Astrocyte of the hippocampus (primary cell): ENCODE measurements at places on chromosomes 2 and 18.

DNA sequence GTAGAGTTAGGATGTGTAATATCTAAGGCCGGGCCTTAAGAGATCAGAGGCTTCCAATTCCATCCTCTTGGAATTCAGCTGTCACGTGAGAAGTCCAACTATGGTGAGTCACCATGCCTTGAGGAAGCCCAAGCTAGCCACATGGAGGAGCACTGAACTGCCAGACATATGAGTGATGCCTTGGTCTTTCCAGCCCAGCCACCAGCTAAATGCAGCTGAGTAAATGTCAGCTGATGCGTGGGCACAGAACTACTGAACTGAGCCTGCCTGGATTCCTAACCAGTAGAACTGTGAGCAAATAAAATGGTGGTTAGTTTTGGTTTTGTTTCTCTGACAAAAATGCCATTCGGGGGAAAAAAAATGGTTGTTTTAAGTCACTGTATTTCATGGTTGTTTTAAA, 153.7 kb upstream of the SERTAD2 start:
- DNase-seq = peak; percentile 96

DNA sequence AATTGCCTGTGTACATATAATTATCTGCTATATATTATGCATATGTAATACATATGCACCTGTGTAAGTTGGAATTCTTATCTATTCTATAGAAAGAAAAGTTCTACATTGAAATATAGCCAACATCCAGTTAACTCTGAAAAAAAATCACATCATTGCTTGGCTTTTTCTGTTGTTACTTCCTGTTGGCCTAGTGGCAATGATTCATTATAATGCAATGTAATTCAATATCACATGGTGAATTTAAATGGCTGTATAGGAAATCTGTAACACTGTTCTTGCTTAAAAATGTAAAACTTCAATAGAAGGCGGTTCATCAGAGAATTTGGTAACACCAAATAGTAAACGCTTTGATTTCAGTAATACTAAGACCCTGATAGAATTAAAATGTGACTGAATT, 44.5 kb upstream of the MAP4K3 start:
- DNase-seq = peak; percentile 49

- peak; percentile 61 for DNase-seq
These were observed 24.7 kb upstream of the TOGARAM2 start for GRCh38 chr2:28956415-28956826.

DNA sequence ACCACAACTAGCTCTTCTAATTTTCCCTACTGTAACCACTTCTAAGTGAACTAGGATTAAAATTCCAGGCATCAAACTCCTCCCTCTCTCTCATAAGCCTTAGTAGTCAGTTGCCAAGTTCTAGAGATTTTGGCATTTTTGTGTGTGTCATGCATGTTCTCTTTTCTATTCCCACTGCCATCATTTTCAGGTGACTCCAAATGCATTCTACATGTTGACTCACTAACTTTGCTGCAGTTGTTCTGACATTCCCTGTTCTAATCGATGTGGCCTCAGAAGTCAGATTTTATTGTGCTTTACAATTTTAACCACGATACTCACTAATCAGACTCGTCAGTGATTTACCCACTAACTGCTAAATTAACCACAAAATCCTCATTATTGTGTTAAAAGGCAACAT, 13.3 kb downstream of the DSC1 start:
- peak; percentile 81 for DNase-seq

DNA sequence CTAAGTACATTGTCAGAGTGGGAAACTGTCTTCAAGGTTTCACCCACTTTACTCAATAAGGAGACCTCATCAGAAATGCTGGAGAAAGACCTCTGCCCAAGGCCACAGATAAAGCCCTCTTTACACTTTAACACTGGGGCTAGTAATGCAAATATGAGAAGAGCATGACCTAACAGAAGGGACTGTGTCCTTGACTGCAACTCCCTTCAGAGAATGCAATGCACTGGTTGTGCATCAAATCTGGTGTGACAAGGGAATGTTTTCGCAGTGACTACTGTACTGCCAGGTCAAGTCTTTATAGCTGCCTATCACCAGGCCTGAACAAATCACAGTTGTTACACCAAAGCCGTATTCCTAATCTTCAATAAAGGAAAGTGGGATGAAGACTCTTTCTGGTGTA, 28.6 kb downstream of the CDH19 start:
- no peak for DNase-seq

DNA sequence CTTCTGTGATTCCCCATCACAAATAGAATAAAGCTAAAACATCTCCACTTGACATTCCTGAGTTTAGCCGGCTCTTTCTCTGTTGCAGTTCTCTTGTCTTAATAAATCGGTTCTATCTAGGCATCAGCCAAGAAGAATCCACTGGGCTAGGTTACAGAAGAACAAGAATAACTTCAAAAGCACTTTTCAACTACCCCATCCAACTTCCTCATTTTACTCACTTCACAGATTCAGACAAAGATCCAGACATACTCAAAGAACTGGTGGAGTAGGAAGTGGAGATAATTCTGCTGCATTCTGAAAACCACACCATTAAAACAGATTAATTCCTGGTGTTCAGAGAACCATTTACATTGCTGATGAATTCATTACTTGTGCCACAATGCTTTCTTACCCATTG, 9.6 kb upstream of the ALPK2 start:
- peak; percentile 71 for DNase-seq

DNA sequence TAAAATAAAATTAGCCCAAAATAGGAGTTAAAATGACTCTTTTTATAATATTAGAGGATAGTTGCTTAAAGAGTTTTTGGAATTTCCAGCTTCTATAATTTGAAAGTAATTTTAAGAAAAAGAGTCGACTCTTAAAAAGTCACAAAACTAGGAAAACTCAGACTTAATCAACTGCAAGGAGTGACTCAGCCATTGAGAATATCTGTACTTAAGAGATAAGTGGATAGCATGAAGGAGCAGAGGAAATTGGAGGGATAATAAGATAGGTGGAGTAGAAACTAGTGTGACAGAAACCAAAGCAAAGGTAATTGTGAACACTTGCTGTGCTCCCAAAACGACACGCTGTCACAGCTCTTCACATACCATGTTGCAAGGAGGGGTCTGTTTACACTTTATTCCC, 8.4 kb downstream of the RSAD2 start:
- no peak for DNase-seq

- DNase-seq = no peak
These were observed 181.0 kb downstream of the CDH2 start for GRCh38 chr18:27995770-27996502.

- DNase-seq = no peak
These were observed 234.3 kb downstream of the AGAP1 start for GRCh38 chr2:235727891-235728799.

GRCh38 chr2:151634736-151635467, 99.4 kb downstream of the NEB start:
- no peak for DNase-seq

DNA sequence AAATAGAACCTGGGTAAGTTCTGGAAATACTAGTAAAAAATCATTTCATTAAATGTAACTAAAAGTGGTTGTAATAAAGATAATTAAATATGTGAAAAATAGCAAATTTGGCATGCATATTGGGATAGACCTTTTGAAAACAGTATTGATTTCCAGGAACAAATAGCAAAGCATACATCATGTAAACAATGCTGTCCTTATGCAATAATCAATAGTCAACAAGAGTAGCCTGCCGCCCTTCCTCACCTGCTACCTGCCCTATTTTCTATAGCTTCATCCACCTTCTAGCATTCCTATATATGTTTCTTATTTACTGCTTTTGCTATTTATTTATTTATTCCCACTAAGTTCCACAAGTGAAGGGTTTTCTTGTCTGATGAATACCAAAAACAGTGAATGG, 35.1 kb upstream of the KYNU start:
- DNase-seq = no peak

GRCh38 chr2:61233581-61233980, 71.6 kb downstream of the C2orf74 start:
- no peak for DNase-seq

GRCh38 chr2:158138255-158138654, 36.6 kb downstream of the UPP2 start:
- DNase-seq = no peak

- DNase-seq = no peak
These were observed 160.5 kb upstream of the RND3 start for GRCh38 chr2:150647943-150648342.

DNA sequence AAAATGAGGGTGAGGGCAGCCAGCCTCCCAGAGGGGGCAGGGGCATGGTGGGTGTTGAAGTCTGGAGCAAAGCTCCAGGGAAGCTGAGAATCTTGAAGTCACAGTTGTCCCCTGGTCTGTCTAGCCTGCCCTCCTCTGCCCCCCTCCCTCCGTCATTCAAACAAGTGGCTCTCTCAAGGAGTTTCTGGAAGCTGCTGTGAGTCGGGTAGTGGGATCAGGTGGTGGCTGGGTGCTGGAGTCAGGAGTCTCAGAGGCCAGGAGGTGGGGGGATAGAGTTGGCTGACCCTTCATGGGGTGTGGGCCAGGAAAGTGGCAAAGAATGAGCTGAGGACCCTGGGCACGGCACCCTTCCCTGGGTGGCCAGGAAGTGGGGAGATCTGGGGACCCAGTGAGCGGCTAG, 495 bp upstream of the ASIC4 start:
- DNase-seq = no peak

- DNase-seq = no peak
These were observed 26.0 kb upstream of the BCL2L11 start for GRCh38 chr2:111094691-111095090.

DNA sequence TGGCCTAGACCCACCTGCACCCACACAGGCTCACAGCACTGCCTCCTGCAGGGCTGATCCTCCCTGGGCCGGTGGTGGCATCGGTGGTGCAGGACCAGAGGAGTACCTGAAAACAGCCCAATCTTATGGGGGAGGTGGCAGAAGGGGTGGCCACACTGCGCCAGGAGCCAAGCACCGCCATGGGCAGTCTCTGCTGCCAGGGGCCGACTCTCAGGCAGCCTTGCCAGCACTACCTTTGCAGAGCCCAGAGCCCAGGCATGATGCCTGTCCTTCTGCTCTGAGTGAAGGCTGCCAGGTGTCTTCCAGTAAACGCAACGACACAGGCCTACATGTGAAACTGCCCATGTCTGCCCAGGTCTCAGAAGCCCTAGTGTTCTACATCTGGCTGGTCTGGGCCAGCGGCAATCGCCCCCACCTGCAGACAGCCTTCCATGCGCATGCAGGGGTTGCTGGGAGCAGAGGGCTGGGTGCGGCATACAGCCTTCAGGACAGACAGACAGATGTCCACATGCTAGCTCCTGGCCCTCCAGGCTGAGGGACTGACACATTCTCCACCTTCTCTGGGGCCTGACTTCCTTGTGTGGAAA, 6.8 kb downstream of the HS6ST1 start:
- peak; percentile 1 for DNase-seq

DNA sequence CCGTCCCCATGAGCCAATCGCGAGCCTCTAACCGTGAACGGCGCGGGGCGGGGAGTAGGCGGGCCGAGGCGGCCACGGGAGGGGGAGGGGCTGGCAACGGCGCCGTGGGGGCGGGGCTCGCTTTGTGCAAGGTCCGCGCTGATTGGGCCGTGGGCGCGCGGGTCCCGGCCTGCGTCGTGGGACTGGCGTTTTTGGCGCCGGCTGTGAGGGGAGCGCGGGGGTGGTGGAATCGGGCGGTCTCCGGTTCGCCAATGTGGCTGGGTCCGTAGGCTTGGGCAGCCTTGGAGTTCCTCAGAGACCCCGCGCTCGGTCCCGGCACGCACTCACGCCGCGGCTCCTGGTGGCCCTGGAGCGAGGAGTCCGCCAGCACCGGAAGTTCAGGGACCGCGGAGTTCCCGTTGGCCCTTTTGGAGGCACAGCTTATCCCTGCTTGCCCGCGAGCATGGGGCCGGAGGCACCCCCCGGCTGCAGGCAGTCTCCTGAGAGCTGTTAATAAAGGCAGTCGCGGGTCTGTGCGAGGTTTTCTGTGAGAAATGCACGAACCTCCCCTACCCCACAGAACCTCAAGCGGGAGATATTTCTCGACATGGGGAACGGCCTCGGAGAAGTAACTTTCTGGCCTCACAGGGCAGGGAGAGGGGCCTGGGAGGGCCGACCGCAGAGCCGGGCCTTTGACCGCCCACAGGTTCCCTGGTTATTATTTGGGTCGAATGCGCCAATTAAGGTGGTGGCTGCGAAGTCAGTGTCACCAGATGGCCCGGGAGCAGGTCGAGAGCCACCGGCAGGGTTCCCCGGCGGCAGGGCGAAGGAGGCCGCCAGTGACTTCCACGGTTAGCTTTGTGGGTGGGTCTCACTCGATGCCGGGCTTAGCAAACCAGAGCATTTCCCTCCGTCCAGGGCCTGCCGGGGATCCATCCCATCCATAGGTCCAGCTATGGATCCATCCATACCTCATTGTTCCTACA, 574 bp upstream of the NCL start:
- no peak for DNase-seq

DNA sequence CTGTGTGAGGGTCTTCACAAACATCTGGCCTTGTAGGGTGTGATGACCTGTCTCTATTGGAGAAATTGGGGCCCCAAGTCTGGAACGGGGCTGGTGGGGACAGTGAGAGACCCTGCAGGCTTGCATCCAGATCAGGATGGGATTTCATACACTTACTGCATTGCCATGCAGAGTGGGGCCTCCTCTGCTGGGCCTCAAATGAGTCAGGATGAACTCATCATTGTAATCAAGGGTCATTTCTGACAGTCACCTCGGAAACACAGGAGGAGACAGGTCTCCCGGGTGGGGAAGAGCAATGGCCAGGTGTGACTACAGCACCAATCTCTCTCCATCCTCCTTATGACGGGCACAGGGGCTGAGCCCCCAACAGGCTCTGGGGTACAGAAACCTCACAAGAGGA, 48.1 kb upstream of the GALR1 start:
- DNase-seq = no peak

- DNase-seq = no peak
These were observed 3.5 kb downstream of the CAPN10 start for GRCh38 chr2:240589850-240590525.

DNA sequence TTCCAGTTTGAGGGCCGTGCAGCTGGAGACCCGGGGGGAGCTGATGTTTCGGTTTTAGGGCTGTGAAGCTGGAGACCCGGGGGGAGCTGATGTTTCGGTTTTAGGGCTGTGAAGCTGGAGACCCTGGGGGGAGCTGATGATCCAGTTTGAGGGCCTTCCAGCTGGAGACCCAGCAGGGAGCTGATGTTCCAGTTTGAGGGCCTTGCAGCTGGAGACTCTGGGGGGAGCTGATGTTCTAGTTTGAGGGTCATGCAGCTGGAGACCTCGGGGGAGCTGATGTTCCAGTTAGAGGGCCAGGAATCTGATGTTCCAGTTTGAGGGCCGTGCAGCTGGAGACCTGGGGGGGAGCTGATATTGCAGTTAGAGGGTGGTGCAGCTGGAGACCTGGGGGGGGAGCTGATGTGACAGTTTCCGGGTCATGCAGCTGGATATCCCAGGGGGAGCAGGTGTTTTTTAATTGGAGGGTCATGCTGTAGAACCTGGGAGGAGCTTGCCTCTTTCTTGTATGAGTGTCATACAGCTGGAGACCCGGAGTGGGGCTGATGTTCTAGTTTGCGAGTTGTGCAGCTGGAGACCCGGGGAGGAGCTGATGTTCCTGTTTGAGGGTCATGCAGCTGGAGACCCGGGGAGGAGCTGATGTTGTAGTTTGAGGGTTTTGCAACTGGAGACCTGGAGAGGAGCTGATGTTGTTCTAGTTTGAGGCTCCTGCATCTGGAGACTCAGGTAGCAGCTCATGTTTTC, 153.2 kb downstream of the RTP5 start:
- DNase-seq = no peak

- no peak for DNase-seq
These were observed 28.1 kb upstream of the RASGRP3 start for GRCh38 chr2:33448220-33448899.
